ENCODE measurements at places on chromosomes 3 and 15.

GRCh38 chr3:113867506-113867905, 28.9 kb downstream of the GRAMD1C start:
- no peak for ATAC-seq

DNA sequence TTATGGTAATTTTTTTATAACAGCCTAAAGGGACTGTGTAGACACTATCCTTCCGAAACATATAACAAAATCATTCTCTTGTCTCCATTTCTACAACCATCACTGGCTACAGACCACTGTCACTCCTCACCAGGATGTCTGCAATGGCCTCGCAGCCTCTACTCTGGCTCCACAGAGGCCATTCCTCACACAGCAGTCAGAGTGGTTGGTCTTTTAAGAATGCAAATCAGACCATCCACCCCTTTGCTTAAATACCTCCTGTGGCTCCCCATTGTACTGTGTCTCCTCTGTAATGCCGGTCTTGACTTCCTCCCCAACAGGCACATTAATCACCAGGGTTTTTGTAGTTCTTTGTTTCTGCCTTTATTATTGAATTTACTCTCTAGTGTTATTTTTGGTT, 344.8 kb downstream of the ERC2 start:
- no peak for ATAC-seq

GRCh38 chr3:135301670-135302069, 506.6 kb downstream of the EPHB1 start:
- ATAC-seq, result no peak

DNA sequence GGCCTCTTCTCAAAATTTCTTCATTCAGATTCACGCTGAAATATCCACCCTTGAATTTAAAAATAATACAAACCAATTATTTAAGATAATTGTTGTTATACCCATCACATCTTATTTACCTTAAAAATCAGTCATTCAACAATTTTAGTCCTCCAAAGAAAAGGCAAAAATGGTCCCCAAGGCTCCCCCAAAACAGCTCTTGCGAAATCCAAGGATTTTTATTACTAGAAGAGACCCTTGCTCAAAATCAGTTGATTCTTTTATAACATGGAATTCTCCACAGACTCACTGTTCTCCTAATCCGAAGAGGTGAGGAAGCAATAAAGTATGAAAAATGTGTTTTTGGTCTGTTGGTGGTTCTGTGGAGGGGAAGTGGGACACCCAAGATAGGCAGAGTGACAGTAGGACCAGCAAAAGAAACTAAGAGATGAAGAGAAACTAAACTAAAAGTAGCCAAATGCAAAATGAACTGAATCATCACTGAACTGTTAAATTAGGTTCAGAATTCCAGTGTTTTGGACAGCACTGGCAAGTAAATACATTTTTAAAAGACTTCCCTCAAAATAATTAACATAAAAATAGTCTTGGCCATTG, 19.1 kb upstream of the PLCH1 start:
- no peak for ATAC-seq

DNA sequence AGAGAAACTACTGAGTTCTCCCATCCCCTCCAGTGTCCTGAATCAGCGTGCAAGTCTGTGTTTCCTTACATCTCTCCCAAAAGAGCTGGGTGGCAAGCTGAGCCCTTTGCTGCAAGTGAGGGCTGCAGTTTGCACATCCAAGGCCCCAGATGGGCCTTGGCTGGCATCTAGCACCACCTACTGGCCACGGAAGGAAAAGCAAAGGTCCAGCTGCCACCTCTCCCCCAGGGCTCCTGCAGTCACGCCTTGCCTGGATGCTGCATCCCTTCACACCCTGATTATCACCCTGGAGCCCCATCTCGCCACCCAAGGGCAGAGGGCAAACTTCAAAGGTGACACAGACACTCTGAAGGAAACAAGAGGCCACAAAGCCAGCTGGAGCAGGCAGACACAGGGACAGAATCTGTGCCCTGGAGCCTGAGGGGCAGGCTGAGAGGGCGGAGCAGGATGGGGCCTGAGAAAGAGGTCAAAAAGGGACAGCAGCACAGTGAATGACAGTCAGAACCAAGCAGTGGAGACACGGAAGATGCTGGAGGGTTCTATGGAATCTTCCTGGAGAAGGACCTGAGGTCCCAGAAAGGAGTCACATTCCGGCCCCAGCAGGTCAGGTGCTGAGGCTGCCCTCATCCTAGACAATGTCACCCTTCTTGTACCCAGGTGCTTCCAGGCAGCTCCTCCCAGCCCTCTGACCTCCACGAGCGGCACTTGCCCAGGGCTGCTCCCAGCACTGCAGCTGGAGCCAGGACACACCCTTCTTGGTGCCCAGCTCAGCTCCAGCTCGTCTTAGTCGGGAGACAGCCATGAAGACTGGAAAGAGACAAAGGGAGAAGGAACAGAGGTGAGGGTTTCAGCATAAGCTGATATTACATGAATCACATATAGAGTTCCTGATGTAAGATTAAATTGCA, 18.3 kb upstream of the NTRK3 start:
- ATAC-seq, result no peak

DNA sequence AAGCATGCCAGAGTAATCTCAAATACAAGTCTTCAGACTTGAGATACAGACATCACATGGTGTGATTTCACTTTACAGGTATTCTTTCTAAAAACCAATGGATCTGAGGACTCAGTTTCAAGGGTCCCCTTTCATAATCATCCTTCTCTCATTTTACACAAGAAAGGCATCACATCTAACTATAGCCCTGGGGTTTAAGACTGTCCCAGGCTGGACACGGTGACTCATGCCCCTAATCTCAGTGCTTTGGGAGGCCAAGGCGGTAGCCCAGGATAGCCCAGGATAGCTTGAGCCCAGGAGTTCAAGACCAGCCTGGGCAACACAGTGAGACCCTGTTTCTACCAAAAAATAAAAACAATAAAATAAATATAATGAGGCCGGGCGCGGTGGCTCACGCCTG, 36.4 kb downstream of the UBP1 start:
- ATAC-seq, result no peak

- ATAC-seq, result no peak
Measured at GRCh38 chr15:62904041-62904910, 138.3 kb upstream of the TPM1 start.

DNA sequence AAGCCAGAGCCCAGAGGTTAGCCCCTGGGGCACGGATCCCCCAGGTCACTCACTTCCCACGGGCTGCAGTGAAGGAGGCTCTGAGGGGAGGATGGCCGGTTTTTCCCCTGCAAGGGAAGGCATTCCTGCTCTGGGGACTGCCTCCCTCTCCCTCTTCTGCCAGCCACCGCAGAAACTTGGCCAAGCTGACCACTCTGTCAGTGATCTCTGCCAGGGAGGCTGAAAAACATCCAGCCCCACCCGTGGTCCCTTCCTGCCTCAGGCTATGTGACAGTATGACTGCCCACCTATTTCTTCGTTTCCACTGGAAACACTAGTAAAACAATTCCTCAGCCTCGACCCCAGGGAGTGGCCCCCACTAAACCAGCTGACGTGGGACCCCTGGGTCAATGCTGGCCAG, 14.6 kb upstream of the FANCD2 start:
- ATAC-seq, result no peak

GRCh38 chr3:130316169-130316568, 29.3 kb upstream of the COL6A5 start:
- ATAC-seq, result no peak

- ATAC-seq, result no peak
Measured at GRCh38 chr3:42843713-42844411, 31.8 kb downstream of the CYP8B1 start.

- peak; percentile 34 for ATAC-seq
Measured at GRCh38 chr3:196192524-196193051, 18.6 kb downstream of the ZDHHC19 start.

- no peak for ATAC-seq
Measured at GRCh38 chr3:160291909-160292299, 66.7 kb downstream of the C3orf80 start.

GRCh38 chr15:76155731-76156130, 95.9 kb downstream of the TMEM266 start:
- ATAC-seq, result no peak

DNA sequence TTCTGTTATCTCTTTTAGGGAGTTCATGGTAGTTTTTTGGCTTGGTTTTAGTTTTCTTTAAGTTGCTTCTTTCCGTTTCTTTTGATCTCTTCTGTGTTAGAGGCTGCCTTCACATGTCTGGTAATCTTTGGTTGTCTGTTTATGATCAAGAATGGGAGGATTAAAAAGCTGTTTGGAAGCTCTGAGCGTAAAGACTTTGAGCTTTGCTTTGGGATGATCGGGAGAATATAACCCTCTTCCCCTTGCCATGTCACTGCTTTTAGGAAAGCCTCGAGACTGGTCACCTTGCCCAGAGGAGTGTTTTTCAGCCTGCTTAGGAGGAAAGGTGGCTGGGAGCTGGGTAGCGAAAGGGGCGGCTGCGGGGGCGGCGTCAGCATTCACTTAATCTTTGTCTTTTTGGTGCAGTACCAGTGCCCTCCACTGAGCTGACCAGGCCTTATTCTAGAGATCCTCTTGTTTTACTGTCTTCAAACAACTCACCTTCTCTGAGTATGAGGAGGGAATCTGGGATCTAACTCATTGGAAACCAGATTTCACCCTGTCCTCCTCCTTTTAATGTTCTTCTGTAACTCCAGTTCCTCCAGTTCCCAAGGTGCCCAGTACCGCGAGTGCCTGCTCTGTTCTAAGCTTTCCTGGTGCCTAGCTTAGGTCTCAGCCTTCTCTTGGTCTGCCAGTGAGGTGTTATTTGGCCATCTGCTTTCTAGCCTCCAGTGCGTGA, 15.5 kb downstream of the TATDN2 start:
- ATAC-seq, result peak; percentile 81

DNA sequence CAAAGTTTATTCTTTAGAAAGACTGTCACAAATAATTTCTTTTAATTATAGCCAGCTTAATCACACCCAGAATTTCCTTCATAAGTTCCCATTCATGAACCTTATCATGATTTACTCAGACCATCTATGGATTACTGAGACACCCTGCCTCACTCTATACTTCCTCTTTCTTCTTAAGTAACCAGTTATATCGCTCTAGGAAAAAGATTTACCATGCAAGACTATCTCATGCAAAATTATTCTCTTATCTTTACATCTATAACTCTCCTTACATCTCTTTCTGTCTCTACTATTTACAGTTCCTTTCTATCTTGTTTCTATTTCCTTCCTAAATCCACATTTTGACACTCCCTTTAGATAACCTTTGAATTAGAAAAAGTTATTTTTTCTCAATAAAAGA, 316.8 kb downstream of the POLQ start:
- ATAC-seq, result no peak

DNA sequence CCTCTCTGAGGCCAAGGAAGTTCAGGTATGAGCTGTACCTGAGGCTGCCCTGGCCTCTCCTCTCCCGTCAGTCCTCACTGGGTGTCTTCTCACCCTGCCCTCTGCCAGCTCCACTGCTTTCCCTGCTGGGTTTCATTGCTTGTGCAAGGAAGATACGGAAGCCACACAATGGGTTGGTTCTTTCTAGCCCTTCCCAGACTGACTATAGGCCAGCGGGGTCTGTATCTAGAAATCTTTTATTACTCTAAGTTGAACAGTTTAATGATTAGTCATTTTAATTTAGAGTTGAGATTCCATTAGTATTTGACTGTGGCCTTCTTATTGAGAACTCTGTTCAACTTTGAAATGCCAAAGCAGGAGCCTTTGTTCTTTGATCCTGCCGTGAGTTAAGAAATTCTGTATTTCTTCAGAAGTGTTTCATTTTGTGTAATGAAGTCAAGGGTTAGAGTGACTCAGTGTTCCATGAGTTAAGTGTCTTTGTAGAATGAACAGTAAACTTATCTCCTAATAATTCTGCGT, 16.2 kb downstream of the C3orf62 start:
- ATAC-seq, result no peak

- no peak for ATAC-seq
Measured at GRCh38 chr3:107206141-107206540, 171.1 kb upstream of the CCDC54 start.

DNA sequence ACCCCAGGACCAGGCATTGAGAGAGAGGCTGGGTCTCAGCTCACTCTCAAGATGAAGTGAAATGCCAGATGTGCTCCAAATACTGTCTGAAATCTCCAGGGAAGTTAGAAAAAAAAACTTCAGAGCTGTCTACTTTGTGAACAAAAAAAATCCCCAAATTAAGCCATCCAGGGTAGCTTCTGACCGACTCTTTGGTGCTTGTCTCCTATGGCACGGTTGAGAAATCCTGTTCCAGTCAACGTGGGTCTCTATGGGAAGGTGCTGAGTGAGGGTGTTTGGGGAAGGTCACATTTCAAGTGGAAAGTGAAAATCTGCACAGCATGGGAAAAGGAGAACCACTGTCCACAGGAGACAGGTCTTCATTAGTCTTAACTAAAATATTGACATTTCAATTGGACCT, 322.5 kb upstream of the CFAP20DC start:
- no peak for ATAC-seq

GRCh38 chr3:46866032-46866595, 2.9 kb upstream of the MYL3 start:
- no peak for ATAC-seq

DNA sequence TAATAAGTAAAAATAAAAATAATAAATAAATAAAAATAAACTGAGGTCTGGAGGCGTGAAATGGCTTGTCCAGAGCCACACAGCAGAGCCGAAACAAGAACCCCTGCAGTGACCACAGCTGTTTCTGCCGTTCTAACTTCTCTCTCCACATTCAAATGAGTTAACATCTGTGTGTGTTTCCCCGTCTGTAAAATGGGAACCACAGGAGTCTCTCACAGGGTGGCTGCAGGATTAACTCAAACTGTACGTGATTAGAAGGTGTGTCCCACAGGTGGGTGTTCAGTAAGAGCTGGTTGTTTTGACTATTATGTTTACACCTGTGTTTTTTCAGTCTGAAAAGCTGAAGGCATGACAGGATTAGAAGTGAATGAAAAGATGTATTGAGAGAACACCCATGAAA, 27.0 kb upstream of the MUC4 start:
- ATAC-seq, result no peak

DNA sequence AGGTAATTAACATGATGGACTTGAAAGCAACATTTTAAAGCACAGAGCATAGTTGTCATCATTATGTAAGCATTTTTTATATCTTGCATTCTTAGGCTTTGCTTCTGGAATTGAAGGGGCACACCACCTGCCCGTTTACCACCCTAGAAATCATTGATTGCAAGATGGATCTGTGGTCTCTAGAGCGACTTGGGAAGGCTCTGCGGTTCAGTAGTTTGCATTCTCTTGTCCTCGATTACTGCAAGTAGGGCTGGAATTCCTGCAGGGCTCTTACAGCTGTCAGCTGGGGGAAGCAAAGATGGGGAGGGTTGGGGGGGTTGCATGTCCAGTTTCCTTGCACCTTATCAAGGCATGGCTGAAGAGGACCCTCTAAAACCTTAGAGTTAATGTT, 56.7 kb upstream of the RNF7 start:
- no peak for ATAC-seq

GRCh38 chr3:148078658-148079057, 619.0 kb upstream of the AGTR1 start:
- ATAC-seq, result peak; percentile 43

- no peak for ATAC-seq
Measured at GRCh38 chr15:85897207-85897894, 102.6 kb upstream of the KLHL25 start.

GRCh38 chr3:131795390-131796090, 239.3 kb downstream of the CPNE4 start:
- no peak for ATAC-seq

- no peak for ATAC-seq
Measured at GRCh38 chr15:74955017-74955416, 1.6 kb downstream of the RPP25 start.
